Amygdala (tissue), 56 donors: ENCODE measurements at places on chromosomes 13 and 19.
A peak's percentile ranks its signal among the peaks of the same experiment; 100 is the strongest.

- DNase-seq = no peak
These were observed 5.5 kb upstream of the YJEFN3 start for GRCh38 chr19:19523177-19523576.

- DNase-seq = no peak
These were observed 72.2 kb downstream of the MAP4K1 start for GRCh38 chr19:38545596-38545995.

- DNase-seq = no peak
These were observed 187.0 kb upstream of the EDNRB start for GRCh38 chr13:78105656-78106055.

DNA sequence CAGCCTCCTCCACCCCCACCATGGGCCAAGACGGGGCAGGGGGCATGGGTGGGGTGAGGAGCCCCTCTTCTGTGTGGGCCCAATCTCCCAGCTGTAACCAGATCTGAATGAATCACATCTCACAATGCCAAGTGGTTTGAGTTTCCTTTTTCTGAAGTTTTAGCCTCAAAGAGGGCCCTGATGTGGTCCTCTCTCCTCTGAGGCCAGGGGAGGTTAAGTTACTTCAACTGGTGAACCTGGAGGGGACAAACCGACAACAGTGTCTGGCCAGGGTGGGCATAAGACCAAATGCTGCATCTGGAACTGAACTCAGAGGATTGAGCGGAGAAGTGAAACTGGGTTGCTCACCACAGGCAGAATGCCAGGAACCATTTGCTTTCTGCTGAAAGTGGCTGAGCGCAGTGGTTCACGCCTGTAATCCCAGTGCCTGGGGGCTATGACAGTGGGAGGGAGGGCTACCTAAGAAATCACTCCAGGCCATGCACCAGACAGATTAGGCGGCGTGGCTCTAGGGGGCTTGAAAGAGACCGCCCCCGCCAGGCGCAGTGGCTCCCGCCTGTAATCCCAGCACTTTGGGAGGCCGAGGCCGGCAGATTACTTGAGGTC lies 15.4 kb upstream of the IRGC start:
- DNase-seq = peak; percentile 6
